Stimulated activated CD4-positive, alpha-beta T cell treated with anti-CD3 and anti-CD28 coated beads, Interleukin-2, amount 100 ng/mL, for 4 hours (primary cell): ENCODE measurements at places on chromosomes 7 and 10.

GRCh38 chr10:13712837-13713581 lies 126.2 kb downstream of the PRPF18 start:
- peak; percentile 11 for DNase-seq

- no peak for DNase-seq
Observed at GRCh38 chr10:133397938-133398337, 4.0 kb downstream of the MTG1 start.

- DNase-seq, result no peak
Observed at GRCh38 chr10:32376097-32376496, 29.1 kb upstream of the EPC1 start.

- DNase-seq, result no peak
Observed at GRCh38 chr10:65571011-65571570, 1354.7 kb upstream of the LRRTM3 start.

DNA sequence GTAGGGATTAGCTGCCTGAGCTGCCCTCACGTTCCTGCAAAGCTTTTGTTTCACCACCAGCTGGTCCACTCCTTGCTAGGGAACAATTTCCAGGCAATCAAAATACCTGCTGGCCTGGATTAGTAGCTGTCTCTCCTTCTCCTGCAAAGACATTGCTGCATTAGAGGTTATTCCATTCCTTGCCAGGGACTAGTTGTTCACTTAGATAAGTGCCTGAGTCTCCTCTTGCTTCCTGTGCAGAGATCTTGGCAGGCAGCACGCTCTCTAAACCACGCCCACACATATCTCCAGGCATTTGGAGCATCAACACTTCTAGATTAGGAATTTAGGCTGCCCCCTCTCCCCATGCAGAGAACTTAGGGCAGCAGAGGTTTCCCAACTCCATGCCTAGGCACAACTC lies 150.4 kb upstream of the SMIM30 start:
- no peak for DNase-seq

DNA sequence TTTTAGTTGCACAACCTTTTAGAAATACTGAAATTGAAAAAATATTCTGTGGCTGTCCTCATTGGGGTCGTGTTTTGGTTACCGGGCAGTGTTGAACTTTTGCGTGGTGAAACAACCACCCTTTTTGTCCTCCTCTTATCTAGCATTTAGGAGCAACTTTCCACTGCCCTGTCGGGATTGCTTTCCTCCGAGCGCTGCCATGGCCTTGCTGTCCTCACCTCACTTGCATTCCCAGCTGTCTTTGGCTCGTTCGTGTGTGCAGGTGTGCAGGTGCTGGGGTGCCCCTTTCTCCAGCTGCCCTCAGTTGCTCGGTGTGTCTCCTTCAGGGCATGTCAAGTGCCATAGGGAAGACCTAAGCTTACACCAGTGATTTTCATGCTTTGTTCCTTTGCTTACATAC lies 116.9 kb upstream of the GJD4 start:
- no peak for DNase-seq

- no peak for DNase-seq
Observed at GRCh38 chr7:121237601-121238000, 91.2 kb upstream of the WNT16 start.

DNA sequence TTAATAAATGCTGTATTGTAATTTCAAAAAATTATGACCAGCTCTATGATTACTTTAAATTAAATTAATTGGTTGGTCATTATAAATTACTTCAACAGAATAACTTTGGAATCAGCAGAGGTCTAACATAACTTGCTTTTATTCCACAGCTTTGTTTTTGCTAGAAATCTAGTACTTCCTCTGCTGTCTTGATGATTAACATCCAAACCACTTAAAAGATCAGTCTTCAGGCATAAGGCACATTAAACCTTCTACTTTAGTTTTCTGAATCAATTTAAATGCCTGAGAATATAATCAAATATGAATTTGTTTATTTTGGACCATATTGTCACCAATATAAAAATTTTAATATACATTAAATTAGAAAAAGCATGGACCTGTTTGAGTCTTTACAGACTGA lies 465.3 kb downstream of the ARL4A start:
- no peak for DNase-seq
